NCI-H510A (cell line): ENCODE measurements at places on chromosomes 16 and 17.

DNA sequence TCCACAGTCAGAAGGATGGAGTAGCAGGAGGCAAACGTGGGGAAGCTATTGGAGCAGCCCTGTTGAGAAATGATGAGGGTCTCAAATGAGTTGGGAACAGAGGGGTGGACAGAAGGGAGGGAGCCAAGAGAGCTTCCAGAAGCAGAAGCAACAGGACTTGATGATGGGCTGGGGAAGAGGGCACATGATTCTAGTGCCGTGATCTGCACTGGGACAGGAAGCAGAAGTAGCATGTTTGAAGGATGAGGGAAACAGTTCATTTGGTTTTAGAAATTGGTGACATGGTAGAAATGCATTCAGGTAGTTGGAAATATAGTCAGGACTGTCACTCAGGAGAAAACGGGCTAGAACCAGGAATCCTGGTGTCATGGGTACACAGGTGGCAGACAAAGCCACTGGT, 19.4 kb downstream of the EMP2 start:
- DNase-seq, result no peak

DNA sequence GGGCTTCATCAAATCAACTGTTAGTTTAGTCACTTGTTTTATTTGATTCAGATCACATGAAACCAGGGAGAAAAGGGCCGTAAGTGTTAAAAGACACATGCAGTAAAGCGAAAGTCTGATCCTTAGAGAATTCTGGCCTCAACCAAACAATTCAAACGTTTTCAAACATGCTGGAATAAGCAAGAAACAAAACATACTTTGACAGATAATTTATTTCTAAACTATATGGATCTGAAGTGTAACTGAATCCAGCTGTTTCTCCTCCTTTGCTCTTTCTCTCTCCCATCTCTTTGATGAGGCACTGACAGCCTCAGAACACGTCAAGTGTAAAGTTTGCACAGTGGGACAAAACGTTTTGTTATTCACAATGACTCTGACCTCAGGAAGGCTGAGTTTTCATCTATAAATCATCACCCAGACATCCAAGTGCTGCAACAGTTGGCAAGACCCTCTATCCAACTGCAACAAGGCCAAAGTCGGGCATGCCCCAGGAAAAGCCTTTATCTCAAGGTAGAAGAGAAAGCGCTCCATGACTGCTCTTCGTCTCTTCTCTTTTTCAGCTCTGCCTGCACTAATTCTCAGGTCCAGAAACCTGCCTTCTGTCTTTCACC, 267.1 kb upstream of the MYOCD start:
- DNase-seq, result no peak

DNA sequence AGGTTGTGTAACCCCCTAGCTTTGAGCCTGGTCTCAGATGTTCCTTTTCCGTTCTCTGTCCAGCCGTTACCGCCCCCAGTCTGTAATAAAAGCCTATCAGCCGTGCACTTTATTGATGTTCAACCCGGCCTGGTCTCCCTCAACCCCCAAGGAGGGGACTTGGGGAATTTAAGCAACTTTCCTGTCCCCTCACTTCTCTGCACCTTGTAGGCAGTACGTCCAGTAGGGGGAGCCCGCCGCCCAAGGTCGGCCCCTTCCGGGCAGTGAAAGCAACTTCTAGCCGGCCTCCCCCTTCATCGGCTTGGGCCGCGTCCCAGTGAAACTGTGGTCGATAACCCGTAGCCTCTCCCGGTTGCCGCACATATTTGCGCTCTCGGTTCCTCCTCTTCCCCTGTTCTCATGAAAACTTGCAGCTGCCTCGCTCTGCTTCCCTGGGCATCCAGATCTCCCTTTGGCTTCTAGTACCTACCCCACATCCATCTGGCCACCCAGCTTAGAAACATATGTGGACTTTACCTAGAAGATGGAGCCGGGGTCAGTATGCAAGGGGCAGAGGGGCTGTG, 7.9 kb downstream of the PNPO start:
- DNase-seq, result peak; percentile 88

GRCh38 chr17:45666046-45666600, 118.0 kb upstream of the CRHR1 start:
- DNase-seq, result no peak

DNA sequence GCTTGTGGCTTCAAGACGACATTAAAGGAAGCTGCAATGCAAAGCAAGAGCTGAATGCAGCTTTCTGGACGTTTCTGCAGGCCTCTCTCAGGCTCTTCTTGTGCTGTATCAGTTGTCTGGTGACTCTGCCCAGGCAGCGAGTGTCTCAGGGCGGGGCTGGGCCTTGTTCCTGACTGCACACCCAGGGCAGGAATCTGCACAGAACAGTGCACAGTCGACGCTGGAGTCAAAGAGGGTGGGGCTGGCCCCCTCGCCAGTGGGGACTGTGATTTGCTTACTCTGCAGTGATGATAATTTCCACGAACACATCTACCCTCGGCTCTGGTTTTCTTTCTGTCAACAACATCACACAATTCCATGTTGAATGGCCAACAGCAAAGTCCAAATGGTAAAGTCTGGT, 60.7 kb downstream of the IRF8 start:
- DNase-seq, result no peak

- no peak for DNase-seq
Measured at GRCh38 chr17:77429969-77430752, 289.4 kb downstream of the SEC14L1 start.

DNA sequence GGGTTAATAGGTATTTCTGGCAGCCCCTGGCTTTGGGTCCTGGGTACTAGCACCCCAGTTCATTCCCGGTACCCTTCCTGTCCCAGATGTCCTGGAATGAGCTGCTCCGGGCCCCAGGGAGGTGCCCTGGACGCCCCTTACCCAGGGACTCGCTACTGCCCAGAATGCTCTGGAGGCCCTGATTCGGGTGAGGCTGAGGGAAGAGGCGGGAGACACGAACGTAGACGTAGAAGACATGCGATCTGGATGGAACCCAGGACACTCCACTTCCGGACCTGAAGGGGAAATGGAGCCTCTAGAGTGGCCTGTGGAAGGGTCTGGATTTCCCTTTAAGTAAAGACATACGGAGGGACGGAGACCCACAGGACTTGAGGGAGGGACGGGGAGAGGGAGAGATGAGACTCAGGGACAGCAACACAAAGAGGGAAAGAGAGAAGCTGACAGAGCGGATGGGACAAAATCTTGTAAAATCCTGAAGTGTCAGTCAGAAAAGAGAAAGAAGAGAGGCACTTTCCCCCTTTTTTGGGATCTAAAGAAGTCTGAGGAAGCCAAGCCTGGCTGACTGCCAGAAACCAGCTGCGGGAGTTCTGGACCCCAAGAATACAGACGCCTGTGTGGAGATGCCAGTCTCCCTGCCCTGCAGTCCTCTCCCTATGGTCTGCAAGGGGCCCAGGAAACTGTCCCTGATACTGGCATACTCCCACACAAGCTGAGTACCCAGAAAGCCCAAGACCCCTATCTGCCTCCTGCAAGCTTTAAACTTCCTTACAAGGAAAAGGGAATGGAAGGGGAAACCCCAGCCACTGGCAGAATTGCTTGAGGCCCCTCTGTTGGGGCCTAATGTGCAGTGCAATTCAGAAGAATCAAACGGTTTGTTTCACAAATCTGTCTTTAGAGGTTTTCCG, 1.0 kb upstream of the HOXB13 start:
- DNase-seq, result no peak

DNA sequence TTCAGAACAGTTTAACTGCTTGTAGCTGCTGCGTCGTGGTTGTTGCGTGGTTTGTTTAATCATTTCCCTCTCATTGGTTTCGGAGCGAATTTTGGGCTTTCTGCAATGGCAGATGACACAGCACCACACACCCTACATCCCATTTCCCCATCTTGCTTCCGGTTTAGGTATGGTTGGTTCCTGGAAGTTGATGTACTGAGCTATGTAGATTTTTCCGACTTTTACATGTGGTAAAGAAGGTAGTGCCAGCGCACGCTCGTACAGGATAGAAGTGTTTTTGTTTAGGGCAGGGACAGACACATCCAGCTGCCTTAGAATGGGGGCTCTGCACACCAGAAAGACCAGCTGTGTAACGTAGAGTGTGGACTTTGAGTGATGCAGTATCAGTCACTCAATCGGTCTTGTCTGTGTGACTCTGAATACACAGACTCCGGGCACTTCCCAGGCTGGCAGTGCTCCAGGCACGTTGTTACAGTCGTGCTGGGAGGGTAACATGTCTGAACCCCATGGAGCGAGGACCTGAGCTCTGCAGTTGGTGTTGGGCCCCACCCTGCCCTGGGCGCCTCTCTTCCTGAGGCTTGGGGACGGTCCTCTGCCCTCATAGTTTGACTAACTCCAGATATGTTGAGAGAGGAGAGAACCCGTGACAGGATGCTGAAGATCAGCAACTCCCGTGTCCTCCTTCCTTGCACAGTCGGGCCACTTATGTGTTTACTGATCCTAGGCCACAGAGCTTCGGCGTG, 172.0 kb upstream of the CHMP6 start:
- no peak for DNase-seq

- no peak for DNase-seq
Measured at GRCh38 chr17:5582209-5583185, 1.8 kb downstream of the NLRP1 start.

DNA sequence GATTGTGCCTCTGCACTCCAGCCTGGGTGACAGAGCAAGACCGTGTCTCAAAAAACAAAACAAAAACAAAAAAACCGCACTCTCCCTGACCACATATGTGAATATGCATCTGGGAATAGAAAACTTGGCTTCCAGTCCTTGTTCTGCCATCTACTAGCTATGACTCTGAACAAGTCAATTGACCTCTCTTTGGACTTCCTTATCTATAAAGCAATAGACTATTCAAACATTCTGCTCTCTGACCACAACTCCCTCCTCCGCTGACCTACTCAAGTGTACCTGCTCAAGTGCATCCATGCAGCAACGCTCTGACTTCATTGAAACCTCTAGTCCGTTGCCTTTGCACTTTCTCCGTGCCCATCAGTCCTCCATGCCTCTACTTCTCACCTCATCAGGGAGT, 52.6 kb upstream of the KDM6B start:
- no peak for DNase-seq

DNA sequence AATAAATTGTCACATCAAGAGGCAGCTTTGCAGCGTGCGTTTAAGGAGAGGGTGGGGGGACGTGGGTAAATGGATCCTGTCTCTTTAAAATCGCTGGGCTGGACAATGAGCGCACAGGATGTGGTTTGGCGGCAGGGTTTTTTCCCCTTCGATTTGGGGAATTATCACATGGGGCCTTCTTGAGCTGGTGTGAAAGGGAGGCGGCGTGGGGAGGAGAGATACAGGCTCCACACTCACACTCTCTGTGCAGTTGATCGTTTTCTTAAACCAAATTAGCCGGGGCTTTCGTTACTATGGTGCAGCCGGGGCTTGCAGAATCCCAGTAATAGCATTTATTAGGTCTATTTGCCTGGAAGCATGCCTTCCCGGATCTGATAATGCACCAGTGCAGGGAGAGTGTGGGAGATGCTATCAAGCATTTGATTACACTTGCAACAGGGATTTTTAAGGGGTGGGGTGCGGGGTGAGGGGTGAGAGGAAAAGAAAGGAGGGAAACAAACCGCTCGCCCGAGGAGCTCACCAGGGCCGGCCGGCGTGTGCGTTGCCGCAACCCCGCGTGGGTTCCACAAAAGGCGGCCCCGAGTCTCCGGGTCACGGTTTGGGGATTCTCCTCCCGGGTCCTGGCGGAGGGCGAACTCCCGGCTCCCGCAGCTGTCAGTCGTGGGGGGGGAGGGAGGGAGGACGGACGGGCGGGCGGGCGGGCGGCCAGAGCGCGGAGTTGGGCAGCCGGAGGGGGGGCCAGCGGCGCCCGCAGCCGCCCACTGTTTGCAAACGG, 58.8 kb upstream of the GSE1 start:
- no peak for DNase-seq

- peak; percentile 35 for DNase-seq
Measured at GRCh38 chr16:12504312-12504711, 299.4 kb downstream of the CPPED1 start.

- DNase-seq, result no peak
Measured at GRCh38 chr17:72501404-72502370, 380.9 kb downstream of the SOX9 start.

- no peak for DNase-seq
Measured at GRCh38 chr16:48155926-48156789, at the start of gene ABCC12. TSS of gene ABCC12 (minus strand) at chr16:48155993. CDS start at chr16:48146424, 9,569 bp downstream.

GRCh38 chr17:45676695-45677094, 107.4 kb upstream of the CRHR1 start:
- DNase-seq, result peak; percentile 36

- no peak for DNase-seq
Measured at GRCh38 chr16:87782033-87782432, 16.2 kb upstream of the KLHDC4 start.

DNA sequence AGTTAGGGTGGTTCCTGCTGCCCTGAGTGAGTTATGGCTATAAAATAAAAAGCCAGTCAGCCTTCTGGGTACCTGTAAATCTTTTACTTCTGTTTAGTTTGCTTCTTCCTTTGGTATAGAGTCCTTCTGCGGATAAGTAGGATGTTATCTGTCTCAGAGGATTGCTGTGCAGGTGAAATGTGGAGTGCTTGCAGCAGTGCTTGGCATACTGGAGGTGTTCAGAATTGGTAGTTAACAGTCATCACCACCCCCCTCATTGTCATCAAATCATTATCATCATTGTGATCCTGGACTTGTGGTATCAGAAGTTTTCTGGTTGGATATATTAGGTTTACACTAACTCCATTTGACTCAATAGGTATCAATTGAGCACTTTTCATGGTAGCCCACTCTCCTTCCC, 2.6 kb downstream of the LCMT1 start:
- DNase-seq, result no peak

DNA sequence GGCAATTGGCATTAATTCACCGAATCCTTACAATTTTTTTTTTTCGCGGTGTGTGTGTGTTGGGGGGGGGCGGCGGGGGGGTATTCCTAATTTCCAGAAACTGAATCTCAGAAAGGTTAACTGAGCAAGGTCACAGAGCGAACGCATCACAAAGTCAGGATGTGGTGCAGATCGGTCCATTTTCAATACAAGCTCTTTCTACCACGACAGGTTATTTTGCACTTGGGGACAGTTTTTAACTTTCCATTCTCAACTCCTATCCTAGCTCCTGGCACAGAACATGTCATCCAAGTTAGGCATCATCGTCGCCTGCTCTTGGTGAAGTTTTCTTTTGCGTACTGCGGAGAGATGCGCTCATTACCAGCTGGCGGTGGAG, 15.4 kb upstream of the ERN1 start:
- DNase-seq, result no peak

- DNase-seq, result peak; percentile 42
Measured at GRCh38 chr17:2828397-2829038, 32.3 kb downstream of the RAP1GAP2 start.

DNA sequence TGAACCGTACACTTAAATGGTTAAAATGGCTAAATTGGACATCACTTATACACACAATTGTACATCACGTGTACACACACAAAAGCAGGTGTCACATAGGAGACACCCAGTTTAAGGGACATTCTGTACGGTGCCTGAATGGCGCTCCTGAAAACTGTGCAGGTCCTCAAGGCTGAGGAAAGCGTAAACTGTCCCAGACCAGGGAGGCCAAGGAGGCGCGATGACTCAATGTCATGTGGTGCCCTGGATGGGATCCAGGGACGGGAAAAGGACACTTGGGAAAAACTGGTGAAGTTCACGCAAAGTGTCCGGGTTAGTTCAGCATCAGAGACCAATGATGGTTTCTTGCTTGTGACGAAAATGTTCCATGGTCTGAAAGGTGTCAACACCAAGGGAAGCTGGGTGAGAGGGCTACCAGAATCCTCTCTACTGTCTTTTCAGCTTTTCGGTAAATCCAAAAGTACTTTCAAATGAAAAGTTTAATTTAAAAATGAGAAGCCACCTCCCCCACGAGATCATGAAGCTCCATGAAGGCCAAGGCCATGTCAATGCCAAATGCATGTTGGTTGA, 112.2 kb downstream of the CMIP start:
- DNase-seq, result no peak

GRCh38 chr17:43880420-43880991, 26.8 kb downstream of the MPP2 start:
- DNase-seq, result no peak
